Activated naive CD8-positive, alpha-beta T cell treated with anti-CD3 and anti-CD28 coated beads, Interleukin-2, amount 10 ng/mL, durations not matched to agents 7 days and 5 days (primary cell): ENCODE measurements at places on chromosomes 3 and 15. TPM values are rescaled to one million over a fixed set of nuclear protein-coding genes. Genes with fewer than 3 reads are reported as not detected.

DNA sequence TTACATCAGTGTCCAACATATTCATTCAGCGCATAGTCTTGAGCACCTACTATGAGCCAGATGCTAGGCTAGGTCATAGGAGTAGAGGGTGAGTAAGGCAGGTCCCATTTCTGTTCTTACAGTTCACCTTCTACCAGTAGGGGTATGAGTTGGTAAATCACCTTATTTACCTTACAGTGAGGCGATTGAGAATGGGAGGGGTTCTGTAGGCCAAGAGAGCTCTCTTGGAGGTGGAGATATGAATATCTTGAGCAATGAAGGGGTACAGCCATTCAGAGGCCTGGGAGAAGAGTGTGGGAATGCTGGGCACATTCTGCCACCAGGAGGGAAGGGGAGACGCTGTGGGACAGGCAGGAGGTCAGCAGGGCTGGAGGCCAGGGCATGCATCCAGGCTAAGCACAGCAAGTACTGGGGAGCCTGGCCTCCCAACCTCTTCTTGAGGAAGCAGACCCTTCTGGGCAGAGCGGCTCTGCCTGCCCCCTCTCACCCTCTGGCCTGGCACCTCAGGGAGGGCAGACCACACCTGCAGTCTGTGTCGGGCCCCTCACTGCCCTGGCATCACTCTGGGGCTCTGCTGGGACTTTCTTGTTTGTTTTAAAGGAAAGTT is 123.4 kb downstream of the EEFSEC start:
- no peak for DNase-seq

Gene ATP10A
- total RNA-seq = 57.9 TPM

Gene CNTN3
- total RNA-seq = not detected

GRCh38 chr3:37969596-37970100 is 20.9 kb upstream of the VILL start:
- DNase-seq = no peak

Gene USP13
- total RNA-seq = 8.4 TPM

DNA sequence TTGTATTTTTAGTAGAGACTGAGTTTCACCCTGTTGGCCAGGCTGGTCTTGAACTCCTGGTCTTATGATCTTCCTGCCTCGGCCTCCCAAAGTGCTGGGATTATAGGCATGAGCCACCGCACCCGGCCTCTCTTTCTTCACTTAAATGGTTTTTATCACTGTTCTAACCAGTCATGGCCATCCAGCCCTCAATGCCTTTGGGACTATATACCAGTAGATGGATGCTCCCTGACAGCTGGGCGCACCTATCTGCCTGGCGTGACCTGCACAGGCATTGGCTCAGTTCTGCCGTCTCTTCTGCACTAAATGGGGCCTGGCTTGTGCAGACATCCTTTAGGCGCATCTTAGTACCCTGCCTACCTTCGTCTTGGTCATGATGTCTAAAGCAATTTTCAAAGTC is 233.4 kb downstream of the ADAMTS17 start:
- DNase-seq = no peak

DNA sequence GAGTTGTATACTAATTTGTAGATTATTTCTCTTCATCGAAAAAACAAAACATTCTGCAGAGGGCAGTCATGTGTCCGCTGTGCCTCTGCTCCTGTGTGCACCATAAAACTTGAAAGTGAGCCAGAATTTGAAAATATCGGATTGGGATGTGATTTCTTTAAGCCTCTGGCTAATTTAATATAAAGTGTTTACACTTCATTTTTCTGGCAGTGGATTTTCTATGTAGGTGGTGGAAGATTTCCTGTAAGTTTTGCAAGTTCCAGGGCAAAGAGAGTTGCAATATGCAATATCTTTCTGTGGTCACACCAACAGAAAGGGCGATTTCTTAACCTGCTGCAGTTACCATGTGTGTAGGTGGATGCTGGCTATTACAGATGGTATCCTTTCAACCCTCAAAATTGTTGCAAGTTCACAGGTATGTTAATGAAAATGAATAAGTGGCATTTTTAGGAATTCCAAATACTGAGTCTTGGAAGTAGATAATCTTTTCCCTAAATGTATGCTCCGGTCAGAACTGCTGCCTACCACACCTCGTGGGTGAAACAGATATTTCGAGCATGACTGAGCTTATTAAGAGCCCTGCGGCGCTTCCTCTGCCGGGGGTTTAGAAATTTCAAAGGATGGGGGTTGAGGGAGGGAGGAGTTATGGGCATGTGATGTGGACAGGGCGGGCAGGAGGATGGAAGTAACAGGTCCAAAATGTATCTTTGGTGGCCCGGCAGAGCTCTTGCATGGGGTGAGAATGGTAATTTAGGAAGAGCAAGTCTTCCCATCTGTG is 134.0 kb downstream of the PGPEP1L start:
- DNase-seq = no peak

DNA sequence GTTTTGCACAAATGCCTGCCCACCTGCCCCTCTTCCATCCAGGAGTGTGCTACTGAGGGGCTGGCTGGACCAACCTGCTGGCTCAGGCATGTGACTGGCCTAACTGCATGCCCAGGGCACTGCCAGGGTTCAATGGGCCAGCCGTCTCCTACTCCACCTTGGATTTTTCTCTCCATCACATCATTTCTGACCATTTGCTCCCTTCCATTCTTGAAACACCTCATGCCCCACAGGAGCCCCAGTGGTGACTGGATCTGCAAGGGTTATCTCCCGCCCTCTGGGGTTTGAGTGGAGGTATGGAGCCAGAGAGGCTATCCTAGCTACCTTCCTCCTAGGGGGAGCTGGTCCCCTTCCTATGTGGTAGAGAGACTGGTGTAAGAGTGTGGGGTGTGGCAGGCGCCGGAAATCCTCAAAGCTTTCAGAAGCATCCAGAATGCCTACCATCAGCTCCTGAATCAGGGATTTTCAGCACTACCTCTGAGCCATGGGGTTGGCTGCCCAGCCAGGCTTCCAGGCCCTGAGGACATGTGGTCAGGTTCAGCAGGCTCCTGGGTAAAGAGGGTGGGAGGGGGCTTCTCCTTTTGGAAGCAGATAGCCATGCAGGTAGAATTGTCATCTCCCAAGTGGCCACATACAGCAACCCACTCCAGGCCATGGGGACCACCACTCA is 2.9 kb upstream of the MANF start:
- DNase-seq = peak; percentile 16

- DNase-seq = no peak
These were observed 61.1 kb downstream of the KCNMB2 start for GRCh38 chr3:178597371-178597770.

Gene SLC15A2
- 1.8 TPM for total RNA-seq

Gene CLDN18
- not detected for total RNA-seq

GRCh38 chr3:49351521-49352011 is 6.6 kb downstream of the GPX1 start:
- DNase-seq = no peak

DNA sequence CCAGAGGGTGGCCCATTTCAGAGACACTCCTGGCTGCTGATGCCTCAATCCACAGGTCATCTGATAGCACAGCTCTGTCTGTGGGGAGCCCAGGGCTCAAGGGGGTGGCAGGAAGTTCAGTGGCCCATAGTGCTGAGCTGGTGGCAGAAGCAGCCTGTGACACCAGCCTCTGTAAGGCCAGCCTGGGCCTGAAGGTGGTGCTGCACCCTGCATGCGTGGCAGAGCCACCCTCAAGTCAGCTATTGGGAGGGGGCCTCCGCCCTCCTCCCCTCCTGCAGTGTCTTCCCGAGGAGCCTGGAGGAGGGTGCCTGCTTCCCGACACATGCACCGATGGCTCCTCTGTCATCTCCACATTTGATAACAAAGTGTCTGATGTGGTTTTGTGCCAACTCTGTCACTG is 3.0 kb downstream of the PLA1A start:
- peak; percentile 48 for DNase-seq

Gene CDCP1
- total RNA-seq = 8.7 TPM

DNA sequence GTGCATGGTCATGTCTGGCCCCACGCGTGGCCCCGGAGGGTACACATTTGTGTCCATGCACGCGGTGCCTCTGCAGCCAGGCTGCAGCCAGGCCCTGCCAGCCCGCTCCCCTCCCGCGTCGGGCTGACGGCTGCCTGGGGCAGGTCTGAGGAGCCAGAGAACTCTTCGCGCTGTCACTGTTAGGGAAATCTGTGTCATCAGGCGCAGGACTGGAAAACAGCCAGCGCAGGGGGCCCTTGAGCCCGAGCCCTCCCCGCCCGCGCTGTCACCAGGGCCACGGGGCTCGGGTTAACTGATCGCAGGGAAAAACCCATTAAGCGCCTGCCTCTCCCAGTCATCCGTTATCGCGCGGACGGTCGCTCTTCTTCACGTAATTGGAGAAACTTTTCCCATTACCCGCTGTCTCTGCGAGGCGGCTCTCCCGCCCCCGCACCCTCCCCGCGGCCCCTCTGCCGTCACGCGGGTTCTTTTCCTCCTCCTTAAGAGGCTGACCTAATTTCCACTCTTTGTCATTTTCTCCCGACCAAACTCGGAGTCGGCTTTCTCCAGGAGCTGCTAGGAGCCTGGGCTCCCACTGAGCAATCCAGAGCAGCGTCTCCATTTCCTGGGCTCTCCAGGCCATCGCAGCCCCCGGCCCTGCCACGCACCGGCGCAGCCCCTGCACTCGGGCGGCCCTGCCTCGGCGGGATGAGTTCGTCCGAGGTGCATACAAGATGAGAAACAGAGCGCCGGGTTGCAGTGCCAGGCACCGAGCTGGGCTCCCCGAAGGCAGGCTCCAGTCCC is 57.5 kb upstream of the PRR23E start:
- DNase-seq = no peak

GRCh38 chr3:114846252-114846651 is 300.8 kb downstream of the ZBTB20 start:
- no peak for DNase-seq

Gene CRBN
- total RNA-seq = 75.6 TPM

Gene CFAP161
- total RNA-seq = not detected

GRCh38 chr3:126678693-126679317 is 23.9 kb upstream of the TXNRD3 start:
- DNase-seq = no peak

GRCh38 chr3:36416599-36416998 is 36.3 kb downstream of the STAC start:
- no peak for DNase-seq

- DNase-seq = no peak
These were observed at the start of gene RBPMS2 for GRCh38 chr15:64775551-64776401. Gene RBPMS2, minus strand, starts transcription at chr15:64775589. Its CDS starts 270 bp downstream, at chr15:64775319.

DNA sequence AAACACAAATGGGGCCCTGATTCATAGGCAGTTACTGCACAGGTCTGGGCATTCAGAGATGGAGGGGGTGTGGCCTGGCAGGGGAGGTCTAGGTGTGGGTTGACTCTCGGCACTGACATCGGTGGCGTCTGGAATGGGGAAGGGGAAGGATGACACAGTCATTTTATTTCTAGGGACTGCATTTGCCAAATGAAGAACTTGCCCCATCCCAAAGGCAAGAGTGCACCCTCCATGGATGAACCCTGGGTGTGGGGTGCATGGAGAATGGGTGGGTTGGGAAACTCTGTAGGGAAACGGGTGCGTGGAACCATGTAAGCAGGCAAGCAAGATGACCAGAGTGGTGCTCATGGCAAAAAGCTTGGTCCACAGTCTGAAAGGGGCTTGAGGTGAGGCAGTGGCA is 24.5 kb downstream of the SLC6A20 start:
- no peak for DNase-seq

- DNase-seq = peak; percentile 26
These were observed 42.8 kb downstream of the SEMA3G start for GRCh38 chr3:52402101-52402521.

DNA sequence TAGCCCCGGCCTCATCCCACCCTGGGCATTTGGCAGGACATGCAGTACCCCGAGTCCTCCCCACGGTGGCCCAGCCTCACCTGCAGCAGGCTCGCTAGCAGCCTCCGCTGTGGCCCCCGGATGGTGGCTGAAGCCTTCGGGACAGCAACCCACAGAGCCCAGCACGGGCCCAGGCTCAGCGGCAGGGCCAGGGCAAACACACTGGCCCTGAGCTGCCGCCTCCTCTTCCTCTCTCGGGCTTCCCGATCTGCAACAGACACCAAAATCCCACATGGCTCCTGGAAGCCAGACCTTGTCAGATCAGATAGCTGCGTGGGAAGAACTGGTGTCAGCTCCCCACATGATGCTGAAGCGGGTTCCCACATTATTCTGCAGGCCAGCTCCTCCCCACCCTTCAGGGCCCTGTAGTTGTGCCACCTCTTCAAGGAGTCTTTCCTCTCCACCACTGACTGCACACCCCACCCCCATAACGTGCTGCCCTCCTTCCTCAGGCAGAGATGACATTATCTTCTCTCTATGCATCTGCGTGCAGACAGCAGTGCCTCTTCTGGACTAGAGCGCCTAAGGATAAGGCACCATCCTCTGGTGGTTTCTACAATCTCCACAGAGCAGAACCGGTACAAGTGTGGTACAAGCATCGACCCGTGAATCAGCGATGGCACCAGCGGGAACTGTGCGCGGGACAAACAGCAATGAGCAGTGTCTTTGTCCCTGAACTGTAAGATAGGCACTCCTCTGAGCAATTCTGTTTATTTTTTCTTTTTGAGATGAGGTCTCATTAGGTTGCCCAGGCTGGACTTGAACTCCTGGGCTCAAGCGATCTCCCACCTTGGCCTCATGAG is 9.5 kb downstream of the TMEM44 start:
- DNase-seq = no peak

Gene GPR149
- total RNA-seq = not detected

GRCh38 chr3:31165399-31165860 is 271.0 kb upstream of the GADL1 start:
- no peak for DNase-seq

DNA sequence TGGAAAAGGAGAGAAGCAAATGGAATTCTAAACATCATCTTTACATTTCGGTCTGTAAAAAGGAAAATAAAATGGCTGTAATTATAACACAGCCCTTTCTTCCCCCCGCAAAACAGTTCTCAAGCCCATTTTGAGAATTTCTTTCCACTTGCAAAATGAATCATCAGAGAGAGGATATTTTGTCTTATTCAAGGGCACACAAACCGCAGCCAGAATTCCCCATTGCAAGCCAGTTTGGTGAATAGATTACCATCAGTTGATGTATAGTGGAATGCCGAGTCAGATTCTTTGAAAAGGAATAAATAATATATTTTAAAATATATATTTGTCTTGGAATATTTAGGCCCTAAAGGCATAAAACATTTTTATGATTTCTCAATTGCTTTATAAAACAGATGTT is 420.4 kb upstream of the SEMA6D start:
- no peak for DNase-seq

DNA sequence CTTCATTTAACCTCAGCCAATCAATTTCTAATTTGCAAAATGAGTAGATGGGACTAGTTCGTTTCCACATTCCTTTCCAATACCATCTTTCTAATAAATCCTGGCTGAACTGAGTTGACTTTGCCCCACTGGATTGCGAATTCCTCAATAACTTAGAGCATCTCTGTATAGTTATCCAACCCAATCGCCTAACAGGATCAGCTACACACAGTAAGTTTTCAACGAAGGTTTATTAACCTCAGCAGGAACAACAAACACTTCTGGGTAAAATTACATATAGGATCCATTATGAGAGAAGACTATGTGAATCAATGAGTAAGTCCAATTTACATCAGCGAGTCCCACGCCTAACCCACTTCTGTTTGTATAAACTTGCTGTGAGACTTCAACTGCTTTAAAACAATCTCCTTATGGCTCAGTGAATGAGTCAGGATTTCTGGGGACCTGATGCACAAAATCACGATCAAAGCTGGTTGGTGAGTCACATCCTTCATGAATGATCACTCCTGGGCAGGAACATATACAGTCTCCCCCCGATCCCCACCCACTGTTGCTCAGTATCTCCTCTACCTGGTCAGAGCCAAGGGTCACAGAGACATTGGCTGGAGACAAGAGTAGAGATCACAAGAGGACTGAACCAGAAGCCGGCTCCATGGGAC is 142.8 kb downstream of the EDEM1 start:
- no peak for DNase-seq

Gene ZNF385D
- not detected for total RNA-seq

- DNase-seq = no peak
These were observed 441.0 kb downstream of the TUSC7 start for GRCh38 chr3:117150628-117151027.

- no peak for DNase-seq
These were observed 8.3 kb downstream of the IQGAP1 start for GRCh38 chr15:90396321-90396720.
